ENCODE measurements at places on chromosomes 12 and 14.
A peak's percentile ranks its signal among the peaks of the same experiment; 100 is the strongest.

DNA sequence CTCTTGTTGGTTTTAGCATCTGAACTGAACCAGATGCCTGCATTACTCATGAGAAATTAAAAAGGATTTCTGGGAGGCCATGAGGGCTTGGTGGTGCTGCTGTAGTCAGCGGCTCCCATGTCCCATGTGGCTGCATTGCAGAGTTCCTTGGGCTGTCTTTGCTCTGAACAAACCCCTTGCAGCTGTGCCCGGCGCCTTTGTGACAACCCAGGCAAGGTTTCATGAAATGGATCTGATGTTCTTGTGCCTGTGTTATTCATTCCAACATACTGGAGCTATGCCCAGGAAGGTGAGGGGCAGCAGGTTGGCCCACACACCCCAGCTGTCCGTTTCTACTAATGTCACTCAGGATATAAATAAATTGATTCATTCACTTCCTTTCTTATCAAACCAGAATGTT, 40.8 kb downstream of the TGFB3 start:
- no peak for DNase-seq

- DNase-seq = no peak
These were observed 7.7 kb downstream of the GATC start for GRCh38 chr12:120453977-120454376.

GRCh38 chr12:27330846-27331245, 1.8 kb upstream of the BMAL2 start:
- no peak for DNase-seq

GRCh38 chr14:24815543-24815942, 181.6 kb upstream of the GZMB start:
- no peak for DNase-seq

GRCh38 chr14:23723911-23724310, 87.7 kb downstream of the DHRS2 start:
- no peak for DNase-seq

- DNase-seq = no peak
These were observed 95.3 kb downstream of the BCAT1 start for GRCh38 chr12:24853588-24853987.

DNA sequence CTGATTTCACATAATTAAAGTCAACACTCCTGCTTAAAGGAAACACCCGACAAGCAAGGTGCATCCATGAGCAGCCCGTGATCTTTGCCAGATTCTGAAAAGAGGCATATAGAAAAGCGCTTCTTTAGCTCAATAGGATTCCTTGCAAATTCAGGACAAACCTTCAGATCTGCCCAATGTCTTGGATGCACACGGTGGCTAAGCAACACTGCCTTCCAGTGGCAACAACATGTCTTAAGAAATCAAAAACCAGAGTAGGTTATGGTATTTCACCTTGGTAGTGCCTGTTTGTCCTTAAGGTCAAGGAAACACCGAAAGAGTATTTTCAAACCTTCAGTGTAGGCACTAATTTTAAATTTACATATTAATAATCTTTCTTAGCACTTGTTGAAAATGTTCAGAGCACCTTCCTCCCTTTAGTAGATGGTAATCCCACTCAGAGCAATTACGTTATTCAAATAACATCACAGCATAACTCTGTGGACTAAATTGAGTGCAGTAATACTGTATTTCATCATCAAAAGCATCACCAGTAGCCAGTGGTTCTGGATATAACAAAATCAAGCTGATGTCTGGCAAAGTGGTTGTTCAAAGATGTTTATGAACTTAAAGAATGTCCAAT, 58.0 kb upstream of the CDKN3 start:
- no peak for DNase-seq

GRCh38 chr14:70188659-70189455, at the start of gene SLC8A3:
TSS of gene SLC8A3 (minus strand) at chr14:70188951. CDS start at chr14:70168422, 20,529 bp downstream.
- DNase-seq = peak; percentile 29

- DNase-seq = no peak
These were observed 39.5 kb upstream of the USP44 start for GRCh38 chr12:95590775-95591174.

DNA sequence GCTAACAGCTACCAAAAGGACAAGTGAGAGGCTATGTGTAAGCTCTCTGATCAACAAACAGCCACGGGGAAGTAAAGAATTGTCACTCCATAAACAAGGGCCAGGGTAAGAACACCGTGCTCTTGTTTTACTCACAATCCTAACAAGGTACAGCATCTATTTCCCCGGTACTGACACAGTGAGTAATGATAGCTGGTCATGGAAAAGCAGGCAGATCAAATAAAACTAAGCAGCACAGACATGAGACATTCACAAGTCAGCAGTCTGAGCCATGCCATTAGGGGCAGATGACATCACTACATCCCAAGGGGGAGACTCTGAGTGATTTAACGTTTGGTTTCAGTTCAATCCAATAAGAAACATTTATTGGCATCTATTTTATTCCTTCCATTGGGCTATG, 54.4 kb downstream of the ARL6IP4 start:
- no peak for DNase-seq

DNA sequence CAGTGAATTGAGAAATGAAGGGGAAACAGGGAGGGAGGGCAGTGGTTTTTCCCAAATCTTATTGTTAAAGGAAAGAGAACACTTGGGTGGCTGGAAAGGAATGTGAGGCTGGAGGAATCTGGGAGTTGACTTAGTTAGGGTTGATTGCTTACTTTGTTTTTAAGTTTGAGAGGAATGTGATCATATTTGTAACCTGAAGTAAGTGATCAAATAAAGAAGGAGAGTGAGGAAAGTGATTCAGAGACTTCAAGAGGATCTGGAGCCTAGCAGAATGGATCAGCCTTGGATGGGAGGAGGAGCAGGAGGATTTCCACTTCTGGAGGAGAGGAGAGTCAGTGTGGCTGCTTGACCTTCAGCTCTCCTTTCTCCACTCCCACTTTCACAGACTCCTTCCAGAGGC, 6.0 kb upstream of the LRP6 start:
- no peak for DNase-seq

DNA sequence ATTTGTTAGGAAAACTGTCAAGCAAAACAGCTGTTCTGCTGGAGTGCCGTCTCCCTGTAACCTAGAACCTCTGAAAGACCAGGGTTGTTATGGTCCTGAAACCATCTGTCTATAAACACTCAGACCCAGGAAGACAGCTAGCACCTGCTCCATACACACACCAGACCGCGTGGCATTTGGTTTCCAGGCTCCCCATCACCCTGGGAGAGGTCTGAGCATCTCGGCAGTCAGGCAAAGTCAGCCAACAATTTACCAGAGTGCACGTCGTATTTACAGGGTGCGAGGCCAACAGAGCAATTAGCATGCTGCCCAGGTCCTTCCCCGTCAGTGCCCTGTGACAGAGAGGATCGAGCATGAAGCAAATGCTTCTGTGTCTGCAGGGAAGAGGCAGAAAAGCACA, 272.5 kb downstream of the SLC15A4 start:
- DNase-seq = peak; percentile 13

DNA sequence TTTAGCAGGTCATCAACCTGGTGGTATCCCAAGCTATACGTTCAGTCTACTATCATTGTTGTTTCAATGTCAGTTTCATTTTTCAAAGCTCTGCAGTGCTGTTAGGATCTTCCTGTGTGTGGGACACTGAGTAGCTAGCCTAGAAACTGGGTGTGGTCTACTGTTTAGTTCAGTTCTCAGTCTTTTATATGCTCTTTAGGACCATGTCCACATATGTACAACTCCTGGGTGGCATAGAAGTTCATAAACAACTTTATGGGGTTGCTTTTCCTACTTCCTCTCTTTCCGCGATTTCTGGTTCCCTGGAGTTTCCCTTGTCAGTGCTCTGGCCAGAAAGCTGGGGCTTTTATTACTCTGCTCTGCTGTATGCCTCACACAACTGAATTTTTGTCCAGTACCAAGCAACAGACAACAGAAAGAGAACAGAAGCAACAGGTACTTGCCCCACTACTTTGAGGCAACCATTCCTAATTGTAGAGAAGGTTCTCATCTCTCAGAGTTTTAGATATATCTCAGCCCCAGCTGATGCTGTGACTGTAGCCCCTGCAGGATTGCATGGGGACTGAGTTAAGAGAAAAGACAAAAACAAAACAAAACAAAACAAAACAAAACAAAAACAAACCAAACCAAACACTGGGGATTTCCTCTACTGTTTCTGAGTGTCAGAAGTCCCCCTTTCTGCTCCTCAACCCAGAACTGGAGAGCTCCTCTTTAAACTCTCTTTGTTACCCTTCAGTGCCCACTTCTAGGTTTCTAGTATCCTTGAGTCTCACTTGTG, 30.3 kb downstream of the MIS18BP1 start:
- no peak for DNase-seq

- no peak for DNase-seq
These were observed 117.3 kb downstream of the GPR135 start for GRCh38 chr14:59347915-59348314.

DNA sequence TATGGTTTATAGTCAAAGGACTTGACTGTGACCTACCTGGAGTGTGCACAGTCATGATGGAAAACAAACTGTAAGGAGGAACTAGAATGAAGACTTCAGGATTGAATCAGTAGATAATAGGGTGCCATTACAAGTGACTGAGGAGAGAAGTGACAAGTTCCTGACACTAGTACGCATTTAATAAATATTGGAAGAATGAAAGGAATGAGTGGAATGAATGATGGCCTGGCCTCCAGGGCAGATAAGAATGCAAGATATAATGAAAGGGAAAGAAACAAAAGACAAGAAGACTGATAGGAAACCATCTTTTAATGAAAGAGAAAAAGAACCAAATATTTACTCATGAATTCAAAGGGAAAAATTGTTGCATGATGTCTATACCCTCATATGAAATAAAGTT, 44.7 kb upstream of the NEDD1 start:
- no peak for DNase-seq

DNA sequence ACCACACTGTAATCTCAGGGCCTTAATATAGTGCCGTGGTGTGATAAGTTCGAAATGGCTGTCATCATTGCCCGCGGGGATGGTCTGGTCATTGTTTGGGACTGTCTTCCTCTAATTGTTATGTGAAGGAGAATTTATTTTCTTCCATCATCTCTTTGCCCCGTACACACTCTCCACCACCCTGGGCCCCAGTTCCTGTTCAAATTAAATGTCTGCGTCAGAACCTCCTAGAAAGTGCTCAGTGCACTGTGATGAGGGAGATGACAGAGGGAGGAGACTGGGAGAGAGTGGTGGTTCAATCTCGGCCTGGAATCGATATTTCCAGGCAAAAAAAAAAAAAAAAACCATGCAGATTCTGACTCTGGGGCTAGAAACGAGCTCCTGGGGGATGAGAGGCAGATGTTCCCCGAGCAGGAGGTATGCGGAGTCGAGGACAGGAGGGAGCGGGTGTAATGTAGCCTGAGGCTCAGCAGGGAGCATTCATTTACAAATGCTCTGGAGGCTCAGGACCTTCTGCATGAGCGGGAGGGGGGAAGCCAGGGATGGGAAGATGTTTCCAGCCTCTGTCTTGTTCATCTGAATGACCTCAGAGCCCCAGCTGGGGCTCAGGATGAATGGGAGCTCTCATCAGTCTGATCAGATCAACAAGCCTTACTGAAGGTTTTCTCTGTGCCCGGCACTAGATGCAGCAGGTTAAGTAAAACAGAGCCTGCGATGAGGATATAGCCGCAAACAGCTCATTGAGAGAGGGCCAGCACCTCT, 219.5 kb downstream of the TBX5 start:
- peak; percentile 55 for DNase-seq

GRCh38 chr12:41120211-41120610, 67.9 kb upstream of the PDZRN4 start:
- peak; percentile 40 for DNase-seq

- DNase-seq = no peak
These were observed 2.0 kb downstream of the WNT5B start for GRCh38 chr12:1630827-1631591.

GRCh38 chr14:52081964-52082363, 13.1 kb upstream of the NID2 start:
- no peak for DNase-seq

DNA sequence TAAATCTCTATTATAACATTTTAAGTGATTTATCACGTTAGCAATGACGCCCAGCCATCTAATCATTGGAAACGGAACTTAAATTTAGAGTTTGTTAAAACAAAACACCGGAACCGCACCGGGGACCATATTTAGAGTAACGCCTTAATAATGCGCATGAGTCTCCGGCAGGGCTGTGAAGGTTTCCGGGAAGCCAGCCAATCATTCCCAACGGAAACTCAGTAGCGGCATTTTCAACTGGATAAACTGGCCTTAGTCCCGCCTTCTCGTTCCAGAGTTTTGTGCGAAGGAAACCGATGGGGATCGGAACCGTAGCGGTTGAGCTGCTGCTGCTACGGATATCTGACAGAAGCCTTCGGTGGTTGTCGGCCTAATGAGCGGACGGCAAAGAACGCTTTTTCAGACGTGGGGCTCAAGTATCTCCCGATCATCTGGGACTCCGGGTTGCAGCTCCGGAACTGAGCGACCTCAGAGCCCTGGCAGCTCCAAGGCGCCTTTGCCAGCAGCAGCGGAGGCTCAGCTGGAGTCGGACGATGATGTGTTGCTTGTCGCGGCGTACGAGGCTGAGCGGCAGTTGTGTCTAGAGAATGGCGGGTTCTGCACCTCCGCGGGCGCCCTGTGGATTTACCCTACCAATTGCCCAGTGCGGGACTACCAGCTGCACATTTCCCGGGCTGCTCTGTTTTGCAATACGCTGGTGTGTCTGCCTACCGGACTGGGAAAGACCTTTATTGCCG, at the start of gene FANCM:
TSS of gene FANCM (plus strand) at position 272 of the 737 bp plus-strand sequence. CDS start at position 374, 102 bp downstream.
- DNase-seq = peak; percentile 98

DNA sequence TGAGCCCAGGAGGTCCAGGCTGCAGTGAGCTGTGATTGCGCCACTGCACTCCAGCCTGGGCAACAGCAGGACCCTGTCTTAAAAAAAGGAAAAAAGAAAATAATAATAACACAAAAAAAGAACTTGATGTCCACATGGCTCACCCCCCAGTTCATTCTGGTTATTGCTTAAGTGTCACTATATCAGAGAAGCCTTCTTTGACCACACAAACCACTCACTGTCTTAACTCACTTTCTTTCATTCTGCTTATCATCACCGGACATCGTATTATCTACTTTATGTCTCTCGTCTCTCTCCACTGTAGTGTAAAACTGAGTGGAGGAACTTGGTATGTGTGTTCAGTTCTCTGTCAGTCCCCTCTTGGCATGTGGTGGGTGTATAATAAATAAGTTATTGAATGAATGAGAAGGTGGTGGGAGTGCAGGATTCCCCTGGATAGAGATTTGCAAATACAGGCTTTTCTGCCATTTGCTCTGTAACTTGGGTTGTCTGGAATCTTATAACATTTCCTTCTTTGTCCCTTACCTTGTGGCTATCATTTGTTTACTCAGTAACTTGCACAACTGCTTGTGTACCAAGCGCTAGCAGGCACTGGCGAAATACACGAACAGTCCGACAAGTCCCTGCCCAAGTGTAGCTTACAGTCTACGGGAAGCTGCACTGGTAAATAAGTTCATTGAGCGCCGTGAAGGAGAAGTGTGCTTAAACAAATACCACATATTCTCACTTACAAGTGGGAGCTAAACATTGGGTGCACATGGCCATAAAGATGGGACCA, 86.6 kb upstream of the TRAF3 start:
- no peak for DNase-seq

GRCh38 chr14:71372411-71372838, 465.2 kb downstream of the PCNX1 start:
- DNase-seq = no peak

- no peak for DNase-seq
These were observed 12.2 kb downstream of the SYCP3 start for GRCh38 chr12:101727098-101727497.

Data from NCI-H345 (cell line).